Neural progenitor cell (in vitro differentiated cells): ENCODE measurements at places on chromosomes 6 and 20.

GRCh38 chr20:61724376-61724775, 341.3 kb downstream of the TAF4 start:
- peak; percentile 48 for DNase-seq

DNA sequence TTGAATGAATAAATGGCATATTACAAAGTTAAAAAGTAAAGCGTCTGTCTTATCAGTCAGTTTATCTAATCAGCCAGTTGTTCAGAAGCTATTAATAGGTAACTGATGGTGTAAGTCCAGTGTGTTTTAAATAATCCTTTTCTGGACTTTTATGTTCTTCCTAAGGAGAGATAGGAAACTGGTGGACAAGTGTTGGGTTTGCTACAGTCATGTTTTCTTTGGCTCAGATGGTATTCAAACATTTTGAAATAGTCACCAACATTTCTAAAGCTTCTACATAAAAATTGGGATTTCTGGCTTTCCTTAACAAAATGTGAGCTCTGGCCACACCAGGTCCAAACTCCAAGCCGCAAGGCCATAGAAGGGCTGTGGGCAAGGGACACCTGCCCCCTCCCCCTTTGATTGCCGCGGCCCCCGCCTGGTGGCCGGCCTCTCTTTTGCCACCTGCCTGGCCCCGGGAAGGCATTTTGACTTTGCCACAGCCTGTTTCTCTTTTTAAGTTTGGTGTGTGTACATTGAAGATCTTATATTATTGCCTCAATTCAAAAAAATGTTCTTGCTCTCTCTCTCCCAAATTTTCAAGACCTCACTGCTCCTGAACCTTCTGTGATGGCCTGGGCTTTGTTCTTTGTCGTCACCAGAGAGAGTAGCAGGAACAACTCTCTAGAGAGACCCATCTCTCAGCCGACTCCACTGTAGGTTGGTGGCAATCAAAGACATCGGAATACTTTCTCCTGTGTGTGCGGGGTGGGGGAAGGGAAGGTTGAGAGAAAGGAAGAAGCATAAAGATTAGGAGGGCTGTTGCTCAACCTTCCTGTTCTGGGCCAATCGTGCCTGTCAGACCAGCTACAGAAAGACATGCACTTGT, 84.0 kb upstream of the ZNF217 start:
- DNase-seq: peak; percentile 39

DNA sequence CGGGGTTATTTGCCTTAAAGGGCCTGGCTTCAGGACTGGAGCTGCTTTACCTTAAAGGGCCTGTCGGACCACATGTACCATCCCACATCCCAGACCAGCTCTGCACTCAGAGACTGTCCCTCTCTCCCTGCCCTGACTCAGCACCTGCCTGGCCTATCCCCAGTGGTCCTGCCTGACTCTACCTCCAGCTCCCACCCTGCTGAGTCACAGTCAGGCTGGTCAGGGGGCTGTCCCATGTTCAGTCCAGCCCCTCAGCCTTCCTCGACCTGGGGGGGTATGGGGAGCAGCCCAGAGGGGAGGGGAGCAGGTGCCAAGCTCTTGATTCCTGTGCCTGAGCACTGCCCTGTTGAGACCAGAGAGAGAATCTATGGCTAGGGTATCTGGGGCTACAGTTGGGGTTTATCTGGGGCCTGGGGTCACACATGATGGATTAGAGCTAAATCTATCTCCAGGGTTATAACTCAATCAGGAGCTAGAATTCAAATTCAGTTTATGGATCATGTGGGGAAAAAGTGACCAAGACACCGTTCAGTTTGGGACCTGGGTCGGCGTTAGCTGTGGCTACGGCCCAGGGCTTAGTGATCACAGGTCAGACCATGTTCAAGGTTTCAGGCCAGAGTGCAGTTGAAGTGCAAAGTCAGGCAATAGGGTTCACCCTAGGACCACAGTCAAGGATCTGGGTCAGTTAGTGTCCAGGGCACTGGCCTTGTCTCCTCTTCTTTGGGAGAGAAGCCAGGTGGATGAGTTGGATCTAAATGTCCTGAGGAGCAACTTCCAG, 9.4 kb upstream of the TRIB3 start:
- no peak for DNase-seq

GRCh38 chr6:147078602-147079001, 125.6 kb upstream of the STXBP5 start:
- no peak for DNase-seq

- DNase-seq: no peak
Measured at GRCh38 chr6:150403458-150404246, 34.8 kb downstream of the IYD start.
